CD4-positive, alpha-beta T cell treated with Interleukin-4 for 4 hours (primary cell): ENCODE measurements at places on chromosomes 13 and 19.

DNA sequence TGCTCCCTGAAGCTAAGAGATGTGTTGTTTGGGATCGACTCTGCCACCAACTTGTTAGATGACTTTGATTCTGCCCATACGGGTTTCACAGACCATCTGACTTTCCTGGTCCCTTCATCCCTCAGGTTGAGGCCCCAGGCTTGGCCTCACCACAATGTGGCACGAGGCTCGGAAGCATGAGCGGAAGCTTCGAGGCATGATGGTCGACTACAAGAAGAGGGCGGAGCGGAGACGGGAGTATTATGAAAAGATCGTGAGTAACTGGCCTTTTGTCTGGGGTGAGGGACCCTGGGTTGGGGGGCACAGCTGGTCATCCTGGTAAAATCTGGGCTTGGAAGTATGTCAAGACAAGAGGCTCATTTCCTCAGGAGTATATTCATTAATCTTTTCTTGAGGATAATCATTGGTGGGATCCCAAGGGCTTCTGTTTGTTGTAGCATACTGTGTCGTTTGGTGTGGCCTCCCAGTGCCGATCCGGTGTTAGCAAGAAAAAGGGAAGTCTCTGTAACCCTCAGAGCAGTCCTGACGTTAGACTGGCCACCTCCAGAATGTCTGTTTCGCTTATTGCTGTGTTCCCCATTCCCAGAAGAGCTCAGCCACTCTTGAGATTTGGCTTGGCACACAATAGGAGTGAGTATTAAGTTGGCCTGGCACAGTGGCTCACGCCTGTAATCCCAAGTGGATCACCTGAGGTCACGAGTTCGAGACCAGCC lies 1.4 kb downstream of the CLASRP start:
- DNase-seq, result peak; percentile 2

- no peak for DNase-seq
Observed at GRCh38 chr13:52022356-52022755, 2.1 kb upstream of the UTP14C start.

- DNase-seq, result no peak
Observed at GRCh38 chr13:28337166-28338005, 157.5 kb downstream of the FLT1 start.

DNA sequence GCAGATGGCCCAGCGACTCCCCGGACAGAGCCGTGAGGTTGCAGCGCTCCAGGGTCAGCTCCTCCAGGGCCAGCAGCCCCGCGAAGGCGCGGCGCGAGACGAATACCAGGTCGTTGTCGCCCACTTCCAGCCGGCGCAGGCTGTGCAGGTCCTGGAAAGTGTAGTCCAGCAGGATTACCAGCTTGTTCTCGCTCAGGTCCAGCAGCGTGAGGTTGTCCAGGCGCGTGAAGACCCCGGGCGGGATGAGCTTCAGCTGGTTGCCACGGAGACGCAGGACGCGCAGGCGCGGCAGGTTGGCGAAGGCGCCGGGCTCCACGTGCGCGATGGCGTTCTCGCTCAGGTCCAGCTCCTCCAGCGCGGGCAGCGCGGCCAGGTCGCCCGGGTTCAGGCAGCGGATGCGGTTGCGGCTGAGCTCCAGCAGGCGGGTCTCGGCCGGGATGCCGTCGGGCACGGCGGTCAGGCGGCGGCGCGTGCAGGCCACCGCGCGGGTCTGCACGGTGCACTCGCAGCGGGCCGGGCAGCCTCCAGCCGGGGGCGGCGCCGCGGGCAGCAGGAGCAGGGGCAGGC lies 9.3 kb upstream of the PEAK3 start:
- no peak for DNase-seq

- no peak for DNase-seq
Observed at GRCh38 chr13:92807966-92808365, 418.6 kb upstream of the GPC6 start.

DNA sequence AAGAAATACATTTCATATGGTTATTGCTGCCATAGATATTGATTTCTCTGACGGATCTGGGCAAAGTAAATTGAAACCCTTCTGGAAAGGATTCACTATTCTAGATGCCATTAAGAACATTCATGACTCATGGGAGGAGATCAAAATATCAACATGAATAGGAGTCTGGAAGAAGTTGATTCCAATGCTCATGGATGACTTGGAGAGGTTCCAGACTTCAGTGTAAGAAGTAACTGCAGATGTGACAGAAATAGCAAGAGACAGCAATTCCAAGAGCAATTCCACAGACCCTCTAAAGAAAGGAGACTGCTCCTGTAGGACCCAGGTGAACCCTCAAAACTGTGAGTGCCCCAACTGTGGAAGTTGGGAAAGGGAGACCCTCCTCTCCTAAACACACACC lies 30.9 kb upstream of the KCTD12 start:
- DNase-seq, result no peak

DNA sequence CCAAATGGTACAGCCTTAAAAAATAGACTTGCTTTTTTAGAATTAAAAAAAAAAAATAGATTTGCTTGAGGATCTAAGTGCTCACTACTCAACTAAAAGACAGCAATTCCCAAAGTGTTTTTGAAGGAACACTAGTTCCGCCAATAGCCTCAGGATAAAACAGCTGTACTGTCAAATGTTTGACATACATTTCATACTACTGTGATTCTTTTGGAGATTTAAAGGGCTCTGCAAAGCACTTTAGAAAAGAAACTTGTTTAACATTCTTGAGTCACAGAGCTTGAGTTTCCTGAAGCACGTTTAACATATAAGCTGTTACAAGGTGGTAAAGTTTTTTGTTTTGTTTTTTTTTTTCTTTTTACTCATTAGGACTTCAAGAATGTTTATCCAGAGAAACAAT lies 23.1 kb upstream of the KLF5 start:
- no peak for DNase-seq

DNA sequence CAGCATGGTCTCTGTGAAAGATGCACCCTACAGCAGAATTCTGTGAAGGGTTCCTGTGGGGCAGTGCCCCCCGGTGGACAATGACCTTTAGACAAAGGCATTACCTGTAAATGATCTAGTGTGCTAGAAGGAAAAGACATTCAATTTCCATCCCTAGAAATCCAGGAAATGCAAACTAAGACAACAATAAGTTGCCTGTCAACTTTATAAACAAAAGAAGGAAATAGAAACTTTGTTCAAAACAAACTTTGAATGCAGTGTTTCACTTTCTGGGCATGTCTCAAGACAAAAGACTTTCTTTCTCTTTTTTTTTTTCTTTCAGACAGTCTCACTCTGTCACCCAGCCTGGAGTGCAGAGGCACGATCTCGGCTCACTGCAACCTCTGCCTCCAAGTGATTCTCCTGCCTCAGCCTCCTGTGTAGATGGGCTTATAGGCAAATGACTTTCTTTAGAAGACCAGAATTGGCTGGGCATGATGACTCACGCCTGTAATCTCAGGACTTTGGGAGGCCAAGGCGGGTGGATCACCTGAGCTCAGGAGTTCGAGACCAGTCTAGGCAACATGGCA lies 15.5 kb downstream of the TEX101 start:
- no peak for DNase-seq

GRCh38 chr19:33486936-33487811 lies 34.4 kb downstream of the PEPD start:
- no peak for DNase-seq

DNA sequence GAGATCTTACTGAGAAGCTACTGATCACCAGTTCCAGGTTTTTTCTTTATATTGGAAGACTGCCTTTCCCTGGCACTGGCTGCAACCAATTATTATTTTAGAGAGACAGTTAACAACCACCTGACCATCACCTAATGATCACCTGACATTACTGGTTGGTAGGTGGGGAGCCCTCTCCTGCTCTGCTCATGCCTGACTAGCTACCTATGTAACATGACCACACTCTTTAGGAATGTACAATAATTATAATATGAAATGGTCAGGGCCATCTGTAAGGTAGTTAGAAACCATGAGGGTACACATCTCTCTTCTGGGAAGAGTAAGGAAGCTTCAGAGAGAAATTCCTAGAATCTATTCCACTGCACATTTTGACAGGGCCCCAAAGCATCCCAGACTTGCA lies 59.0 kb upstream of the SCEL start:
- DNase-seq, result no peak

GRCh38 chr13:95480131-95480545 lies 72.4 kb upstream of the CLDN10 start:
- DNase-seq, result peak; percentile 12

GRCh38 chr19:34733266-34733745 lies 737 bp upstream of the ZNF181 start:
- no peak for DNase-seq

- DNase-seq, result no peak
Observed at GRCh38 chr13:54185101-54185500, 1156.5 kb downstream of the OLFM4 start.

GRCh38 chr19:44806291-44806690 lies 2.6 kb upstream of the BCAM start:
- DNase-seq, result no peak

- no peak for DNase-seq
Observed at GRCh38 chr19:14054099-14054498, 7.8 kb downstream of the PALM3 start.

DNA sequence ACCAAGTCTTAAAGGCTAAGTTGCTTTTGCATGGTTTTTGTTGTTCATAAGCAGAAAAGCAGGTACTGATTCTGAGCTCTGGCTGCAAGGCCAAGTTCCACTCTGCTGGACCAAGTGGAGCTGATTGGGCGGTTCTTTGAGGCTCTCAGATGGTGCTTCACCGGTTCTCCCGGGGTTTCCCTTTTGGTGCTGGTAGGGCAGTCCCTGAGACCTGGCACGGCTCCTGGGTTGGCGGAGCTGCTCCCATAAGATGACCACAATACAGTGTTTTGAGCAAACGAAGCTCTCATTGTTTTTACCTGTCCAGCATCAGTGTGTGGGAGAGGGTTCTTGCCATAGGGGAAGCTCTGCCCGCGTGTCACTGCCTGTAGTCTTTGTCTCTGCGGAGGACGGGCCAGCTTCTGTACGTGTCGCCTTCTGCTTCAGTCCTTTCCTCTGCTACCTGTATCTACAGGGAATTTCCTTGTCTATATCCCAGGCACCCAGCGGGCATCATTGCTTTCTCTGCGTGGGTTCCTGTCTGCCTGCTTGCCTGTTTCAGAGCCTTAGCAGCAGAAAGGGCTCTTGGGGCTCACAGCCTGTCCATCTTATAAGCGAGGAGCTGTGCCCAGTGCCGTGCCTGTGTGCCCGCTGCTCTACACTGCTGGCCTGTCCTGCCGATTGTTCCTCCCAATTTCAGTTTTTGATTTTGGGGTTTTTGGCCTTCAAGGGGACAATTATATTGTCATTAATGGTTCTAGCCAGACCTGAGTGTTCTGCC lies 2.3 kb downstream of the U2AF2 start:
- DNase-seq, result no peak

DNA sequence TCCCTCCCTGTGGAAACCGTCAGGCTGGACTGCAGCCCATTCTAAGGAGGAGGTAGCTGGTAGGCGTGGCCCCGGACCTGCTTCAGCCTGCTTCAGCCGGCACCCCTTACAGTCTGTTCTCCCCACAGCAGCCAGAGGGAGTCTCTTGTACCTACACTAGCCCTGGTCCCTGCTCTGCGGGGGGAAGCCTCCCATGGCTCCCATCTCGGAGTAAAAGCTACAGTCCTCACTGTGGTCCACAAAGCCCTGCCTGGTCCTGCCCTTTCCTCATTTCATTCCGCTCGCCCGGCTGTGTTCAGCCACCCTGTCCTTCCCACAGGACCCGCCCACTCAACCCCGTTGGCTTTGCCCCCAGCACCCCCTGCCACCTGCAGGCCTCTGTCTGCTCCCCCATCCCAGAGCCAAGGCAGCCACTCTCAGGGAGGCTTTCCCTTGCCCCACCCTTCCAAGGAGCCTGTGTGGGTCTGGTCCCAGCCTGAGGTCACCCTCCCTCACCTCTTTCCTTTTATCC lies 1.3 kb downstream of the PGLYRP1 start:
- no peak for DNase-seq

DNA sequence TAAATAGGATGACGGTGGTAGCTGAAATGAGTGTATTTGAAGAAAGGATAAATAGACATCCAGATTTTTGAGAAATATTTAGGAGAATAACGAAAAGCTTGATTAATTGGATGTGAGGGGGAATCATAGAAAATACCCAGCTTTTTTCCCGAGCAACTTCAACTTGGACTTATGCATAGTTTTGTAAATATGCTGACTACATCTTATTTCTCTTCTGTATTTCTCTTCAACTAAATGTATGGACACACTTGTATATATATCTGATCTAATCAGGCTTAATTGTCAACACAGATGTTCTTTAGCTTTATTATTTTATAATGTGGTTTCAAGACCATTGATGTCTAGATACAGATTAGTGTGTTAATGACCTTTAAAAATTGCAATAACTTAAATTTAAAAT lies 685.0 kb downstream of the SLITRK1 start:
- DNase-seq, result no peak

DNA sequence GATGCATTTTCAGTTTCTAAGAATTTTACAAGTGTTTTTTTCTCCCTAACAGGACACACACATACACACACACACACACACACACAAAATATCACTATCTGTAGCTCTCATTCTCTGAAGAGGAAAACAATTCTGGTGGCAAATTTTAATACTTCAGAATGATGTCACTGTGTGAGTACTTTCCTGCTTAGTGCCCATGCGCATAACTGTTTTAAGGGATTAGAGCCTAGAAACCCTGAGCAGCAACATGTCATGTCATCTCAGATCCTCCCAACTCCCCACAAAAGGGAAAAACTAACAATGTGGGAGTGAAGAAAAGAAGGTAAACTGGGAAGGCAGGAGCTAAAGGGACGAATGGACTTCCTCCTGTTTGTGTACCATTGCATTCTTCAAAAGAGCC lies 401.2 kb downstream of the SPRY2 start:
- no peak for DNase-seq

- DNase-seq, result no peak
Observed at GRCh38 chr19:15675560-15675959, 2.7 kb downstream of the CYP4F12 start.

- DNase-seq, result no peak
Observed at GRCh38 chr13:110589793-110590390, 25.5 kb upstream of the NAXD start.

DNA sequence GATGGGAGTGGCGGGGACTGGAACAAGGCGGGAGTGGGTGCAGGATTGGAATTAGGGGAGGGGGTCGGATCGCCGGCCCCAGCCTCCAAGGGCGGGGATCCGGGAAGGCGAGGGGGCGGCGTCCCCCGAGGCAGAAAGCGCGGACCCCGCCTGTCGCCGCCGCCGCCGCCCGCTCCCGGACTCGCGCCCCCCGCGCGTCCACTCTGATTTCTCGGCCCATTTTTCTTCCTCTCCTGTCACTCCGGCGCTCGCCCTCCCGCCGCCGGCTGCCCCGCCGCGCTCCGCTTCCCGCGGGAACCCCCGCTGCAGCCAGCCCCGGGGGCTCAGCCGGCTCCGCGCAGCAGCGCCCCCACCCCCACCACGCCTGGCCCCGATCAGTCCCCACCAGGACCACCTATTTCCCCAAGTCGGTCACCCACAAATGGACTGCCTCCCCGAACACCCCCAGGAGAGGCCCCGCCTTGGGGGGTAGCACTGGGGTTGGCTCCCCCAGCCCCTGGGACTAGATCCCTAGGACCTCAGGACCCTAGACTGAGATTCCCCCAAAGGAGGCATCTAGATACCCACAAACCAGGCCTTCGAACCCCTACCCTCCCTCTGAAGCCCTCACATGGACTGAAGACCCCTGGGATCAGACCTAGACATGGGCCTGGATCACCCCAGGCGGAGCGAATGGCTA lies 12.6 kb upstream of the ERFL start:
- no peak for DNase-seq
